ENCODE measurements at places on chromosomes 3 and 15. TPM values are rescaled to one million over a fixed set of nuclear protein-coding genes. Genes with fewer than 3 reads are reported as not detected.

GRCh38 chr3:61771976-61772375 is 210.6 kb downstream of the PTPRG start:
- DNase-seq = no peak

DNA sequence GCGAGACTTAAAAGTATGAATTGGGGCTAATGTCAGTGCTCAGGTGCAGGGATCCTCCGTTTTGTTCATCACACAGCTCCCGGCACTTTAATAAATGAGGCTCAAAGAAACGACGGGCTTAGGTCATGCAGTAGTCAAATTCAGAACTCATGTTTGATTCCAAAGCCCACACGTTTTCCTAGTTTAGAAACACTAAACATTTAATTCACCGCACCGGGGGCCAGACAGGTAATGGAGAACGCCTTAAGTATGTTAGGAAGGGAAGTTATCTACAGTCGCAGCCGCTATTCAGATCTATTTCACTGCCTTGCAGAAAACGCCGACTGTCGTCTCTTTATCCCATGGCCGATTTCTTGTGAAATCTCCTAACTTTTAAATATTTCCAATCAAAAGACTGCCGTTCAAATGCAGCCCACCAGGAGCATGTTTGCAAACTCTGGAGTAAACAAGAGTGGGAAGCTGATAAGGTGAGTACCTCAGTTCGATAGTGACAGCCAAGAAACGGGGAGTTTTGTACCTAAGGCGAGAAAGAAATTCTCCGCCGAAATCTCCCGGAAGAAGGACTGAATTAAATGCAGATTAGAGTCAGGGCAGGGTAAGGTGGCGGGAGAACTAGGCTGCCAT is 569 bp downstream of the HIGD2B start:
- no peak for DNase-seq

DNA sequence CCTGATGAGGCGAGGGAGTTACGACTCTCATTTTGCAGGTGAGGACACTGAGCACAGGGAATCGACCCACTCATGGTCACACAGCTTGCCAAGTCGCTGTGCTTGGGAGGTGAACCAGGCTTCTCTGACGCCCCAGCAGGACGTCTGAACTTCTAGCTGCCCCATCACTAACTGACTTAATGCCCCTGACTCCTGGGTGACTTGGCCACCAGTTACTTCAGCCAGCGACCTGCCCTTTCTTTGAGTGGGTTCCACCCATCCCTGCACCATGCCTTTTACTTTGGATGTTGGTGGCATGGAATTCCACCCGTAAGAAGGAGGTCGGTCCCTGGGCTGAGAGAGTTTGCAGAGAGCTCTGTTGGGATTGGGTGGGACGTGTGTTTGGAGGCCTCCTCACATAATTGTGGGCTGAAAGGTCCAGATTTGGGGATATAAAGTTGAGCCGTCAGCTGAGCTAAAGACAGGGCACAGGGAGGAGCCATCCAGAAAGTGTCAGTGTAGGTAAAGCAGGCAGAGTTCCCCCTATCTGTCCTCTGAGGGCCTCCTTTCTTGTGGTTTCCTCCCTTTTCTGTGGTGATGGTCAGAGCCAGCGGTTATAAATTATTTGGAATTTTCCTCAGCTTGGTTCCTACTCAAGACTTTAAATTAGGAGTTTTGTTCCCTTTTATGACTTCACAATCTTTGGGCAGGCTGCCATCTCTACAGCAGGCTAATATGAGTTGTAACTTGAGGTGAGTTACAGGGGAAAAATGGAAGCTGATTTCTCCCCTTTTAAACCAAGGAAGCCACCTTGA is 55.0 kb downstream of the FLNB start:
- no peak for DNase-seq

DNA sequence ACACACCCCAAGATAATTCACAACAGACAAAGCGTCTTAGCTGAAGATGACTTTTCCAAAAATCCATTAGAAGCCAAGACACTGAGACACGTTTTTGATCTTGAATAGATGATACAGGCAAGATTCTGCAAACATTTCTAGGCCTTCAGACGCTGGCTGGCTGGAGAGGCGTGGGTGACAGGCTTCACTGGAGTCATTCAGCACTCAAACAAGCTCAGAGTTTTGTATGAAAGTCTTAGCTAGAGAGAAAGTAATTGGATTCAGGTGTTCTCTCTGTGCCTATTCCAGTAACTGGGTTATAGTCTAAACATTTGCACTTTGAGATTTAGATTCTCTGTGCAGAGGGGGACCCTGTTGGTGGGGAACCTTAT is 147.7 kb upstream of the BHLHE40 start:
- DNase-seq = no peak

DNA sequence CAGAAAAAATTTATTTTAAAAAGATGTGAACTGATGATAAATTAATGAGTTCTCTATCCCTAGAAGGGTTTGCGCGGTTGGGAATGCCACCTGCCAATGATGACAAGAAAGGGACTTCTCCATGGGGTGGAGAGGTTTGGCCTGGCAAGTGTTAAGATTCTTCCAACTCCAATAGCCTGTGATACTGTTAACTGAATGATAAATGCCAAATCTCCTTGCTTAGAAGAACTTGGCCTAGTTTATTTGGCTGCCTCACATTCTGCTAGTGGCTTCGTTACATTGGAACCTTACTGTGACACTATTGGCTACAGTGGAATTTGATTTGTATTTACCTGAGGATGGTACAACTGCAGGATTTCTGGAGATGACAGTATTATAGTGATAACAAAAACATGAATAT is 91.7 kb upstream of the CCNL1 start:
- no peak for DNase-seq

DNA sequence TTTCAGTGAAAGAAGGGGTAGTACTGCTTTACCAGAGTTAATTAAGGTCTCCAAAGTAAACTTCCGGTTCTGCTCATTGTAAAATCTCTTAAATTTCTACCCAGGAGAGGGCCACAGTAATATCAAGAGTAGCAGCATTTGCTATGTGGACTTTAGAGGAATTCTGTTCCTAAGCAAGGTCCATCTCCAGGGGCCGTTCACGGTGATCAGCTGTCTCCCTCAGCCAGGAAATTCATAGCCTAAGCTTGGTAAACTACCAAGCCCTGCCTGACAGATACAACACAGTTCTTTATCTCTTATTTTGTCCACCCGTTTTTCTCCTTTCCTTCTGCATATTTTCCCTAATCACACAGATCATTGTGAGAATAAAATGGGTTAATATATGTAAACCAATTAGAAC is 2.3 kb downstream of the DUT start:
- no peak for DNase-seq

- DNase-seq = no peak
Observed at GRCh38 chr15:74263466-74263865, 27.3 kb downstream of the CCDC33 start.

DNA sequence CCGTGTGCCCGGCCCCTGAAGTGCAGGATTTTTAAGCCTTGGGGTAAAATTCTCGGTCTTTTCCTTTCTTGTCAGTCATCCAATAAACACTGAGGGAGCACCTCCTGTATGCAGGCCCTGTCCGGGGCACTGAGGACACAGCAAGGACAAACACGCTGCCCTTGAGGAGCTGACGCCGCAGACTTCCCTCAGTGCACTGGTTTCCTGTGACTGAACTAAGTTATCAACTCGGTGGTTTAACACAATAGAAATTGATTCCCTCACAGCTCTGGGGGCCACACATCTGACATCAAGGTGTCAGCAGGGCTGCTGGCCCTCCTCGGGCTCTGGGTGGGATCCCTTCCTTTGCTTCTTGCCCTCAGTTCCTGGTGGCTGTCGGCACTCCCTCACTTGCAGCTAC is 65.1 kb downstream of the ZNF445 start:
- no peak for DNase-seq

DNA sequence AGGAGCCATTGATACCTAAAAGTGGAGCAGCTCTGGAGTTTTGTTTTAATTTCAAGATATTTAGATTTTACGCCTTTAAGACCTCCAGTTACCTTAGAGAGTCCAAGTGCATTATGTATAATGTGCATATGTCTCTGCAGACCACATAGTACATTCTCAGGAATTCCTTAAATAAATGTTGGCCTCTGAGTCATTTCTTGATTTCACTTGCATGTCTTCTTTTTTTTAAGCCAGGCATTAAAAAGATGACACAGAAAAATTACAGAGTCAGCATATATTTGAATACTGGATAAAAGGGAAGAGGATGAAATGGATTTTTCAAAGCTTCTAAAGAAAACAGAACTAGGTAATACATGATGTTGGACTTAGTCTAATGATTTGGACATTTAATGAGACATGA is 125.2 kb downstream of the TMCO5A start:
- DNase-seq = no peak

DNA sequence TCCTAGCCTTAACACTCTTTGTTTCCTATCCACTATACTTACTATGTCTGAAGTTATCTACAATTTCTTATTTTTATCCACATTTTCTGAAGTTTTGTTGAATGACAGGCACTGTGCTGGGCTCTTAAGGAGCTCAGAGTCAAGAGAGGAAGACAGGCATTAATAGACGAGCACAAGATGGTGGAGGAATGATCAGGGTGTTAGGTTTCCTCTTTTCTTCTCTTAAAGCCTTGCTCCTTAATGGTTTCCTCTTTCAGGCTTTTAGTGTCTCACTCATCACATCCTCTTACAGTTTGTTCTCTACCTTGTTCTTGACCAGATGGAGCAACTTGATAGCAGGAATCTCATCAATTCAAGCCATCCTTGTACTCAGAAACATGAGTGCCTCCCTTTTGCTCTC is 52.9 kb upstream of the BCL6 start:
- no peak for DNase-seq

GRCh38 chr3:196499061-196499460 is 4.5 kb downstream of the RNF168 start:
- no peak for DNase-seq

GRCh38 chr3:27570421-27571106 is 86.4 kb upstream of the SLC4A7 start:
- no peak for DNase-seq

DNA sequence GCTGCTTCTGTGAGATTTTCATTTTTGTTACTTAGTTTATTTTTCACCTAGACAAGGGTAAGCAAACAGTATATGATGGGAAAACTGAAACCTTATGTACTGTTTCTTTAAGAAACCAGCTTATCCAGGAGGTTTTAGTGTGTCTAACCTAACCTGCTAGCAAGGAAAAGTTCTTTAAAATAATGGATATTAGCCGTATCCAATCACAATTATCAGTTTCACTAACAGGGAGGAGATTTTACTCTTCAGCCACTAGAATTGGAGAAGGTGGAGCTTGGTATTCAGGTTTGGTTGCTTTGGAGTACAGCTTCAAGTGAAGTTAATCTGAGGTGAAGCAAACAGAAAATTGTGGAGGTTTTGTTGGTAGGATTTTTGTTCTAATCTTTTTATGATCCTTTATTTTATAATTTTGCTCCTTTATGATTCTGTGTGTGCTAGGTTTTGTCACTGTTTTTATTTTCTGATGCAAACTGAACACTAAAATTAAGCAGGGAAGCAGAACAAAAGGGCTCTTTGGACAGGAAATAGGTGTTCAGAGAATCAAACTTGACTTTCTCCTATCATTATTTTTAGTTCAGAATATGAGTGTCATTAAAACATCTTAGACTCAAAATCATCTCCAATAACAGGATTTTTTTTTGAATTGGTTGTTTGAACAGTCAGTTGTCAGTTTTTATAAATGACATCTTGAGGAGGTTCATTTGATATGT is 13.0 kb downstream of the ZFAND6 start:
- DNase-seq = no peak

GRCh38 chr3:124351430-124352148 is 359.7 kb upstream of the ROPN1 start:
- no peak for DNase-seq

GRCh38 chr3:140031170-140031569 is 96.2 kb downstream of the CLSTN2 start:
- DNase-seq = no peak

- DNase-seq = peak; percentile 0
Observed at GRCh38 chr3:149879872-149880271, 66.9 kb downstream of the RNF13 start.

- DNase-seq = no peak
Observed at GRCh38 chr15:30072630-30073029, 10.1 kb upstream of the GOLGA8J start.

DNA sequence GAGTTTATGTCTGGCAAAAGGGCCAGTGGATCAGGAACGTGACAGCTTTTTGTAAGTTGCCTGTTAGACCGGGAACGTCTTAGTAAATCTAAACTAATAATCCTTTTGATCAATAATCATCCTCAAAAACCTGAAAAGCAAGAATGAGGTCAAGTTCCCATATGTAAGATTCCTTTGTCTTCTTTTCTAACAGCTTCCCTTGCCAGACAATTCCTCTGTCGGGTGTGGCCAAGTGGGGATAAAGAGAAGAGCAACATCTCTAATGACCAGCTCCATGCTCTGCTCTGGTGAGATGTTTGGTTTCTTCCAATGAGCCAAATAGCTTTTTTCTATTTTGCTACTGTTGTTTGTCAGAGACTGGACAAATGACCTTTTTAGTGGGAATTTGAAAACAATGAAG is 19.8 kb downstream of the FANCD2OS start:
- no peak for DNase-seq

GRCh38 chr3:119600732-119601131 is 3.0 kb downstream of the PLA1A start:
- DNase-seq = no peak

GRCh38 chr3:38229036-38229435 is 36.6 kb upstream of the SLC22A13 start:
- no peak for DNase-seq

DNA sequence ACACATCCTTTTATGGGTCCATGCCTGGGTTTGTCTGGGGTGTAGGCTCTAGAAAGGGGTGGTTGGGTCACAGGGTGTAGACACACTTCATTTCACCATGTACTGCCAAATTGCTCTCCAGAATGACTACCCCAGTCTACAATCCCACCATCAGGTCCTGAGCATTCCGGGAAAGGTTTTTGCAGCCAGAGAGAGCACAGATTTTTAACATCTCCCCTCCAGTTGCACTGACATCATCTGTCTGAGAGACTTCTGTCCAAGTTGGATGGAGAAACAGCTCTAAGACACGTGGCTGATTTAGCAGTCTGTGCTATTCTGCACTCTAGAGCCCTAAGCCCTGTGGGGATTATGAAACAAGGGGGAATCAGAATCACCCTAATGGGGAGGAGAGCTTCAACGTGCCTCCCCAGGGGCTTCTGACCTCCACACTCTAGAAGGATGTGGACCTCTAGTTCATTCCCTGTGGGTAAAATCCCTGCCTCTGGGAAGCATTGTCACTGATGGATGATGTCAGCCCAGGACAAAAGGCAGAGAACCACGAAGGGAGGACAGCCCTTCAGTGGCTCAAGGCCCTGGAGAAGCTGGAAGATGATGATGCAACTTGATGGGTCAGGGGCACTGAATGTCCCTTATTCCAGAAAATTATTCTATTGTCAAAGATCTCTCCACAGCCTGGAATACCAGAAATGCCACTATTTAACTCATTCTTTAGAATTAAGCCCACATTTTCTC is 71.5 kb downstream of the CD200R1L start:
- DNase-seq = no peak

The THBS1 gene
- 6.9 TPM for total RNA-seq

The NRG4 gene
- total RNA-seq = not detected

The SEMA3B gene
- 0.22 TPM for total RNA-seq

The ARGFX gene
- not detected for total RNA-seq

The GXYLT2 gene
- total RNA-seq = not detected

The ROBO2 gene
- total RNA-seq = not detected

The USP50 gene
- 0.40 TPM for total RNA-seq

Measured in CD8-positive, alpha-beta memory T cell (primary cell).